ENCODE measurements at places on chromosomes 6 and 20.

GRCh38 chr6:141830530-141830929 is 302.2 kb upstream of the GJE1 start:
- DNase-seq = no peak

GRCh38 chr20:54062812-54063280 is 7.5 kb downstream of the BCAS1 start:
- DNase-seq = no peak

DNA sequence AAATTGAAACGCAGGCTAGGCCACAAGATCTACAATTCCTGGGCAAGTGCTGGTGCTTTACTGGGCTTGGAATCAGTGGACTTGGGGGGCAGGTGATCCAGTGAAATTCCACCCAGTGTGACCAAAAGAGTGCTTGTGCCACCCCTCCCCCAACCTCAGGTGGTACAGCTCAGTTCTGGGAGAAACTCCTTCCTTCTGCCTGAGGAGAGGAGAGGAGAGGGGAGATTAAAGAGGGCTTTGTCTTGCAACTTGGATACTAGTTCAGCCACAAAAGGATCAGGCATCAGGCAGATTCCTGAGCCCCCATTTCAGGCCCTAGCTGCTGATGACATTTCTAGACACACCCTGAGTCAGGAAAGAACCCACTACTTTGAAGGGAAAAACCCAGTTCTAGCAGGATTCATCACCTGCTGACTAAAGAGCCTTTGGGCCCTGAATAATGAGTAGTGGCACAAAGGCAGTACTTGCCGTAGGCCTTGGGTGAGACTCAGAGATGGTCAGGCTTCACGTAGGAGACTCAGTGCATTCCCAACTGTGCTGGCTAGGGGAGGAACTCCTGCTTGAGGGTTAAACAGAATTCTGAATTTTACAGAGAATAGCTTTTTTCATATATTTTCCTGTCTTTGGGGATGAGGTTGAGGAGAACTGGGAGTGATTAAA is 446.7 kb downstream of the BMP2 start:
- no peak for DNase-seq

DNA sequence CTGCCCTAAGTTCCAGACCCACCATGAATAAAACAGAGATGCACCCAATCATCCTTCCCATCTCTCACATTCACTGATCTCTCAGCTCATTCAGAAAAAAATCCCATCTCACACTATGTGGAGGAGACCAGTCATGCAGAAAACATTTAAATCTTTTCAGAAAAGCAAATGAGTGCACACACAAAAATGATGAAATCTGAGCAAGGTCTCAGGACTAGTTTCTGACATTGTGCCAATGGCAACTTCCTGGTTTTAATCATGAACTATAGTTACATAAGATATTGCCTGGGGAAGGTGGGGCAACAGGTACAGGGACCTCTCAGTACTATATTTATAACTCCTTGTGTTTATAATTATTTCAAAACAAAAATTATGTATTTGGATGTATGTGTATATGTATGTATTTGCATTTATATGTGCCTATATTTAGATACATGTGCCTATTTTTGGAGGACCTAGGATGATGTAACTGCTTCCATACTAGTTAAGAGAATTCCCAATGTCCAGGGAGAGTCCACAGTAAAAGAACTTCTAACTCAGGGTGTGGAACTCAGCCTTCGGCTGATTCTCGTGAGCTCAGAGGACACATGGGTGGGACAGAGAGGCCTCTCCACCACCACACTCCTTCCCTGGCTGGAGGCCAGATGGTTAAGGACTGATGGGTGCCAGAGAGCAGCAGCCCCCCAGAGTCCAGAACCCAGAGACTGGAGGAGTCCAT is 71.7 kb upstream of the MAP3K4 start:
- DNase-seq = peak; percentile 80

DNA sequence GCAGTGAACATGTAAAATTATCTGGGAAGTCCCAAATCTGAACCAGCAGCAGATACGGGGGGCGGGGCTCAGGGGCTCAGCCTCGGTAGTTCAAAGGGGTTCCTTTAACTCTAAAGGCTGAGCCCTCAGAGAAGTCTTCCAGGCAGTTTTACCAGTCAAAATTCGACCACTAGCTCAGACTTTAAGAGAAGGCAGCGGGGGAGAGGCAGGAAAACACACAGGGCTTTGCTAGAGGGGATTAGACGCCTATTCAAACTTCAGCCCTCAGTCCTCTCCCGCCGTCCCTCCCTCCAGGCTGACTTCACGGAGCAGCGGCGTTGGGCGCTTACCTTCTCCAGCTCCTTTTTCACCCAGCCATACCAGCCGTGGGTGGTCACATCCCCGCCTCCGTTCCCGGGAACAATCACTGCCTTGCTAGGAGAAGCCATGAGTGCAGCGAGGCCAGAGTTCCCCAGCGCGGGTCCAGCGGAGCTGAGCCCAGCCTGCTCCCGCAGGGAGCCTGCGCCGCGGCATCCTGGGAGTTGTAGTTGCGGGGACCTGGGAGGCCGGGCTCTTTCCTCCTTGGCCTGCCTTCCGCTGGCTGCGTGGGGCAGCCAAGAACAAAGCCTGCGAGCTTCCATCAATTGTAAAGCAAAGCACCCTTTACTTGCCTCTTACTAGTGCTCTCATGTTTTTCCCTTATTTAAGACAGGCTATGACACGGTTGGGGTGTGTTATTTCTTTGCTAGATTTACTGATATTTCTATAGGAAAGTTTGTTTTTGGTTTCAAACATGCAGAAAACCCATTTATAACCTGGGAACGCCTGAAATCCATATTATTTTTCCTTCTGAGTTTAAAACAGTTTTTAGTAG is at the start of gene RBBP9:
RBBP9 (minus strand) TSS at position 486 of the 853 bp plus-strand sequence; CDS start at position 428, 58 bp downstream.
- peak; percentile 1 for DNase-seq

DNA sequence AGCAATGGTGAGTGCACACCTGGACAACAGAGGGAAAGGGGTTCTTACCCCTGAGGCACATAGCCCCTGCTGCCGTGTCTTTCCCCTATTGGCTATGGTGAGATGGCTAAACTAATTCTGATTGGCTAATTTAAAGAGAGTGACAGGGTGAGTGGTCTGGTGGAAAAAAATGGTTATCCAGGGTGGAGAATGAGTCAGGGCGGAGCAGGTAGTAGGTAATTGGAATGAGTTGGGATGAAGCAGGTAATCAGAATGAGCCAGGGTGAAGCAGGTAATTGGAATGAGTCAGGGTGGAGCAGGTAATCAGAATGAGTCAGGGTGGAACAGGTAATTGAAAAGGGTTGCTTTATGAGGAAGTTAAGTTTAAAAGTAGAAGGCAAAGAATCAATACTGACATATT is 200.3 kb downstream of the EYA4 start:
- no peak for DNase-seq

DNA sequence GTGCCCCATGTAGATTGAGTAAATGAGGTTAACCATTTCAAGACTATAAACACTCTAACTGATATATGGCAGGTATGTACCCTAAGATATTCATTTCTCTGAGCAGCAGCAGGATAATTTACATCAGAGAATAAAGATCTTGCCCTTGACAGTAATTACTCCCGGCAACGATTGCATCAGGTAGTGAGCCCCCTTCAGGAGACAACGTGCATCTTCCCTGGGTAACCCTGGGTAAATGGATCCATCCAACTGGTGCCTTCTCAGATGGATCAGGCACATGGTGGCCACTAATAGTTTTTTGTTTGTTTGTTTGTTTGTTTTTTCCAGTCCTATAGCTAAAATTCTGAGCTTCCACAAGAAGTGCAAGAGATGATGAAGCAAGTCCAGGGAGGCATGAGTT is 469.4 kb upstream of the SLC35B3 start:
- DNase-seq = no peak
